ENCODE measurements at places on chromosomes 5 and 9.

- DNase-seq, result no peak
Observed at GRCh38 chr5:173735691-173736090, 119.2 kb upstream of the BOD1 start.

DNA sequence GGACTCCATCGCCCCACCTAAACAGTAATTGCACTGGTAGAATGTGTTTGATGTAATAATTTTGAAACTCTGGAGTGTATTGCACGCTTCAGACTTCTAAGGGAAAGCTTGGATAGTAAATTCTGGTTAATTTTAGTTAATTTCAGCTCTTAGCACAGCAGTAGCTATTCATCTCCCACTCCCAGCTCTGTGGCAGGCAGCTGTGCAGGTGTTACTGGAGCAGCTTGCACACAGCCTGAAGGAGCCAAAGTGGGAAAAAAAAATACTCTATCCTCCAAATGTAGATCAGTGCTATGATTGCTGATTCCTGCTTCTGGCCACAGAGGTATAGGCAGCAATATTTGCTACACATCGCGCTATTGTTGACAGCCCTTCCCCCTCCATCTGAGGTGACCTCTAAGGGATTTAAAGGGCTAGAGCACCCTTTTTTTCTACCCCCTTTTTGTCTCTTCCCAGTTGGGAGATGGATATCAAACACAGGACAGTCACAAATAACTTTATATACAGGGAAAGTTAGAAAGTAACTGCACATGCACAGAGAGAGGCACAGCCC, 97.4 kb downstream of the KCTD16 start:
- no peak for DNase-seq

DNA sequence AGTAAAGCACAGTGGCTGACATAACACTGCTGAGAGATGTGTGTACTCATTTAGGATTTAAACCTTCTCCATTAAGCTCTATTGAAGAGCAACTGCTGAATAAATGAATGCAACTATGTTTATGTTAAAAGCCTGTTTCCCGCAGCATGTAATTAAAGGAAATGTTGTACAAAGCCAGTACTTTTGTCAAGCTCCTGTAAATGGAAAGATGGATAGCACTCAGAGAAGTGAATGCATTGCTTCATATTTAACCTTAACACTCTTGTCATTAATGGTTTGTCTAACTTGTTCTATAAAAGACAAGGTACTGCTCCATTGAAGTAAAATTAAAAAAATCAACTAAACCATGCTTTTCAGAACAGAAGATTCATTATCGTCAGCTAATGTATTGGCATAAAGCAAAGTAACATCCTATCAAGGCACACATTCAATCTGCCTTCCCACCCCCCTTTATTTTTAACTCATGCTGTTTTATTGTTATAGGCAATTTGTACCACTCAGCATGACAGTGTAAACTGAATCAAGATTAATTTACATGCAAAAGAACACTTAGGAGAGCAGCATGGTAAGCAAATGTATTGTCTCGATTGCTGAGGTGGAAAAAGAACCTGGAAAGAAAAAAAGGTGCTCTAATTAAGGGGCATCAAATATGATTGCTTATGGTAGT, 240.9 kb upstream of the TBCA start:
- DNase-seq, result no peak

- DNase-seq, result no peak
Observed at GRCh38 chr9:137318602-137319001, 16.5 kb upstream of the NRARP start.

GRCh38 chr9:33223696-33224095, 16.3 kb upstream of the SPINK4 start:
- DNase-seq, result peak; percentile 53

GRCh38 chr9:113659740-113660139, 196.2 kb downstream of the RGS3 start:
- DNase-seq, result no peak

DNA sequence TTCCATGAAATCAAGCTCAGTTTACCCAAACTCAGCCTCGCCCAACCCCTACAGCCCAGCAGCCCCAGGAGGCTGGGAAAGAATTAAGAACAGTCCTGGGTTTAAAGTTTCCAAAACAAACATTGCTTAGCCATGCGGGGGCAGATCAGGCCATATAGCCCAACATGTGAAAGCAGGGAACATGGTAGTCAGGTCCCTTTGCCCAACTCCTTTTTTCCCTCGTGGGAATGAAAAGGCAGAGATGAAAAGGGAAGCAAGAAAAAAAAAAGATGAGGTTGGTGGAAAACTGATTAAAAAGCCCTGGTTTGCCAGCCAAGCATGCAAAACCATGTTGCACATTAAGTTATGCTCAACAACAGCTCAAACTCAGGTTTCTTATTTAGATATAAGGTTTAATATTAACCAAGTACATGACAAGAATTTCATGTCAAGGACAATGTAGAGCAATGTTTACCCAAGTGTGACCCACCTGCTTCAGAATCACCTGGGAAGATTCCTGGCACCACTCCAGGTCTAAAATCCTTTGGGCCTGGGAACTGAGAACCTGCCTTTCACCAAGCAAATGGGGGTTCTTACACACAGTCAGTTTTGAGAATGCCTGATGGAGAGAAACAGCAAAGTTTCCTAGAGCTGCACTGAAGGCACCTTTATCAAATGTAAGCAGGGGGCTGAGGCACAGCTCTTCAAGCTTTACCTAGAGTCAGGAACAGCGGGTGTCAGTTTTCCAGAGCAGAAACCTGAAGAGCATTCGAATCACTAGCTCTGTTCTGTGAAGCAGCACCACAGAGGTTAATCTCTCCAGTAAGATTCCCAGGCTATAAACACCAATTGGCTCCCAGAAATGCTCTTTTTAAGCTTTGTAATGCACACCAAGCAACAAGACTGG, 1.7 kb downstream of the FREM1 start:
- DNase-seq, result no peak

GRCh38 chr5:24633715-24634325, 11.0 kb downstream of the CDH10 start:
- DNase-seq, result peak; percentile 27

DNA sequence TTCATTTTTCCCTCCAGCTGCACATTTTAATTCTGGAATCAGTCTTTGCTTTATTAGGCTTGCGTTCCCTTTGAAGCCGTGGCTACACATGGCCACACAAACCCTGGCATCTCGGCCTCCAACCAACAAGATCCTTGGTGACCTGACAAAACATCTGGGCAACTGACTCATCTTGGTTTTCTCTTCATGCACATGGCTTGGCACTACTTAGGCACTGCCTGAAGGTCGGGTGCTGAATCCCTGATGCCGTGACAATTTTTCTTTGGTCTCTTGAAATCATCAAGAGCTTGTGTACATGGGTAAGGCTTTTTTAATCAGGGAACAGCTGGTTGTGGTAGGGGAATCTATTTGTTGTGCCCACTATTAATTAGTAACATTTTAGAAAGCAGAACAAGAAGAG, 16.0 kb upstream of the PAPPA start:
- DNase-seq, result peak; percentile 14

DNA sequence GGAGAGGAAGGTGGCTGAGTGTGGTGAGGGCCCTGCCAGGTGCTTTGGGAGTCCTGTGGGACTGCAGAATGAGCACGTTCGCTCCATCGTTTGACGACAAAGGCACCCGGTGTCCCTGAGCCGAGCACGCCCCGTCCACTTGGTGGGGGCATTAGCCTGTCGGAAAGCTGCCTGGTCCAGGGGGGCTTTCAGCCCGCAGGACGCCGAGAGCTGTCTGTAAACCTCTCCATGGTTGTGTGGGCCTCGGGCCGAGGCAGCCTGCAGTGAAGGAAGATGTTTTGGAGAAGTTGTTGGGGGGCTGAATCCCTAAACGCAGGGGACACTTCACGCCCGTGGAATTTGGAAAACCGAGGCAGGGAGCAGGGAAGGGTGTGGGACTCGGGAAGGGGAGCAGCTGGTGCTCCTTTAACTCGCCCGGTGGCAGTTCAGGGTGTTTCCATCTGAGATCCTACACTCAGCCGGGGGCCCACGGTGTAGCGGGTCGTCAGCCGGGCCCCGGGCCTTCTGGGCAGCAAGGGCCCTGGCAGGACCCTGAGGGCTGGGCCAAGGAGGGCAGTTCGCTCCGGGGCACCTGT, 53.8 kb downstream of the MRPL36 start:
- DNase-seq, result no peak

GRCh38 chr5:68685863-68686262, 408.0 kb upstream of the SLC30A5 start:
- DNase-seq, result no peak
